NCI-H226 (cell line): ENCODE measurements at places on chromosomes 12 and 14.

DNA sequence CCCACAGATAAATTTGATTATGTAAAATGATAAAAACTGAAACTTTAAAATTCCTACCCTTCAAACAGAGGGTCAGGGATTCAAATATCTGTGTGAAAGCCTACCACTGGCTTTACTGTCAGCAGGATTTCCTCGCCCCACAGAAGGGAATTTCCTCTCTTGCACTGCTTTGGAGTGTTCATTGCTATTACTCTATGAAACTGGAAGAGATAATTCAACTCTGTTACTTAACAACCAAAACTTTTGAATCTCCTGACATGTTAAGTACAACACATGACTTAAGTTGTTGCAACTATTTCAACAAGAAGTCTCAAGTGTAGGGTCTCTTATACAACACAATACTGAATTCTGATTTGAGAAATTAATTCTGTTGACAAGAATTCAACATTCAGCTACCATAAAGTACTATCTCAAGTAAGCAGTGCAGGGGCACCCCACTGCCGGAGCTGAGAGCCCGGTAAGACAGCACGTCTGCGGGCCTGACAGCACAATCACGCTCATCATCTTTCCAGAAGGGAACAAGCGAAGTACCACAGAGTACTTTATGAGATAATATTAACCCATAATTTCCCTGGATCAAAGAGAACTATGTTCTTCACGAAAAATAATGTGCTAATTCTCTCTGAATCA is 22.9 kb downstream of the DICER1 start:
- DNase-seq, result no peak

DNA sequence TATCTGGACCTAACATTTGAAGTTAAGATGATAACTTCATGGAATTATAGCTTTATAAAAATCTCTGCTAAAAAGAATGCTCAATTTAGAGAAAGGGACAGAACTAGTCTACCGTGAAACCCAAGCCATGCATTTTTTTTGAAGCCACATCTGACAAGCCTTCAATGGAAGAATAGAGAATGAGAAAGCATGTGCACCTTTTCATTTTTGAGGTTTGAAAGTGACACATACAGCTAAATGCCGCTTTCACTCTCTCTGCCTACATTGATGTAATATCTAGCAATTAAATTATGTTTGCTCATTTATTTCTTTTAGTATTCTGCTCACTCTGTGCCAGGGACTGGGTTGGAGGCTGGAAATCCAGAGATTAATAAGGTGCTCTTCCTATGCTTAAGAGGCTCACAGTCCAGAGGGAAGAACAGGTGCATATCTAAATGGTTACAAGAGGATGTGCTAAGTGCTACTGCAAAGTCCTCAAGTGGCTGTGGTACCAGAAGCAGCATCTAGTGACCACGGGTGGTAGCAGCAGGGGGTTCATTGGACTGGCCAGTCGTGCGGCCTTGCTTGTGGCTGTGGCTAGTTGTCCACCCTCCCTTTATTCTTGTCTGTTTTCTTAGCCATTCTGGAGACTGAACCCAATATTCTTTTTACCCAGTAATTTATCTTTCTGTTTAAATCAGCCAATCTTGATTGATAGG is 60.4 kb downstream of the PPP1R36 start:
- DNase-seq, result no peak

DNA sequence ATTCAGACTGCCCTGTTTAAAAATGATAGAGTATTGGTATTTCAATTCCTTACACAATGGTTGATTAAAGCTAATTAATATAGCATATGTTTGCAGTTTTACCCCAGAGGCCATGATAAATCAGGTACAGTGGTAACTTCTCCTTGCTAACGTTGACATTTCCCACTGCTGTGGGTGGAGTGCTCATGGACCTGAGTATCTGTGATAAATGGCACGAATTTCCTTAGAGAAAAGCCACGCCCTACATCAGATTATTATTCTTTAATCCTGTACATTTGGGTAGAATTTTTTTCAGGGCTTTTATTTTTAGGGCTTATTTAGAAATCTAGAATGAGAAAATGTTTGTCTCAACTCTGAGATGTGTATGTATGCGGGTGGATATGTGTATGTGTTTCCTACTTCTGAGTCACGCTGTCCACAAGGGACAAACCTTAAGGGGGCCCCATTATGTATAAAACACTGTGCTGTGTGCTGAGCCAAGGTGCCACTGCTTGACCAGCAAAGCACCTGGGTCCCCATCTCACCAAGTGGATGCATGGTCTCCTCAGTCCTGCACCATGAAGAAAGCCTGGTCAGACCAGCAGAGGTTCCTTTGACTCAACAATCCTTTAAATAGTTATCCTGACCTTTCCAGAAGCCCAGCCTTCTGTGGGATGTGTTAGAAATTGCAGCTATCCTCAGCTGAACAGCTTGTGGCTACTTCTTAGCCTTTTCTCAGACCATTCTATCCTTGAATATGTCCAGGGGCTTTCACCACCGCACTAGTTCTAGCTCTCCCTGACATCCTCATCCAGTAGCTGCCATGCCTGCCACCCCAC is 57.9 kb upstream of the STK38L start:
- no peak for DNase-seq

GRCh38 chr12:49941556-49942511 is 8.7 kb upstream of the AQP2 start:
- no peak for DNase-seq

GRCh38 chr14:100691395-100692056 is 35.2 kb upstream of the DLK1 start:
- DNase-seq, result no peak

DNA sequence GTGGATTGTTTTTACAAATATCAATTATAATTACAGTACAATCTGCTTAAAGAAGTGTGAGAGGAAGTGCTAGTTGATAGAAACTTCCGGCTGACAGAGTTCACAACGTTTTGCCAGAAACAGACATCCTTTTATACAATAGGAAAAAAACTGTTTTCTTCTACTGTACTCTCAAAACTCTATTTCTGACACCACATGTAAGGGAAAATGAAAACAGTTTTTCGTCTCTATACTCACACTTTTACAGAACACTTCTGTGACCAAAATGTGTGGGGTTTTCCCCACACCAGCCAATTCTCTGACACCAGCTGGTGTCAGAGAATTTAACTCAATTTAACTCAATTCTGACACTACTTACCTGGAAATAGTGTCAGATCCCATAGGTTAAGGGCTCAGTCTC is 24.2 kb upstream of the HIF1A start:
- no peak for DNase-seq

DNA sequence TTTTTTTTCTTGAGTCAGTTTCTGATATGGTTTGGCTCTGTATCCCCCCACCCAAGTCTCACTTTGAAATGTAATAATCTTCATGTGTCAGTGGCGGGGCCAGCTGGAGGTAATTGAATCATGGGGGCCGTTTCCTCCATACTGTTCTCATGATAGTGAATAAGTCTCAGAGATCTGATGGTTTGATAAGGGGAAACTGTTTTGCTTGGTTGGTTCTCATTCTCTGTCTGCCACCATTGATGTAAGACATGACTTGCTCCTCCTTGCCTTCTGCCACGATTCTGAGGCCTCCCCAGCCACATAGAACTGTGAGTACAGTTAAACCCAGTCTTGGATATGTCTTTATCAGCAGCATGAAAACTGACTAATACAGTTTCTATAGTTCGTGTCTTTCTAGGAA is 42.9 kb downstream of the WNK1 start:
- no peak for DNase-seq

GRCh38 chr14:100782516-100783320 is 43.2 kb upstream of the MEG3 start:
- no peak for DNase-seq

DNA sequence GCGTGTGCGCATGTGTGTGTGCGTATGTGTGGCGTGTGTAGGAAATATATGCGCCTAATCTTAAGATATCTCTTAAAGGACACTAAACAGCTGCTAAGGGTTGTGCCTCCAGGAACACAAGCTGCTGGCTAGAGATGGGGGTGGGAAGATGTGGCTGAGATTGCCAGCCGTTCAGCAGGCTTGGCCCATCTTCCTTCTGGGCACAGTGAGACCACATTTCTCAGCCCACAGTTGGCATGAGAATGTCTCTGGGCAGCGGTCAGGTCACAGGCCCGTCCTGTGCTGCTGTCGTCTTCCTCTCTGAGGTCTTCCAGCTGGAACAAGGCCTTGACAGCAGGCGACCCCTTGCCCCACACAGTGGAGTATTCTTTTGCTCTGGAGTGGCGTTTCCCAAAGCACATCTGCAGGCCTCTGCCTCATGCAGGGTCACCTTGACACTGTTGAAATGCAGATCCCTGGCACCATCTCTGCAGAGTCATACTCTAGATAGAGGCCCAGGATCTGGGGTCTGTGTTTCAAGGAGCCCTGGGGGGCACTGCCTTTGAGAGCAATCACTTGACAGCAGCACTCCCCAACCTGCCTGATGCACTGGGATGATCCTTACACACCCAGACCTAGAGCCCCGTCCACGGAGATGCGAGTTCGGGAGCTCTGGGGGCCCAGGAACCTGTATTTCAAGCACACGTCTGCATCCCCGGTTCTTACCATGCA is 335.5 kb upstream of the SFSWAP start:
- no peak for DNase-seq

GRCh38 chr14:75915045-75915444 is 66.8 kb downstream of the TGFB3 start:
- DNase-seq, result peak; percentile 41

- no peak for DNase-seq
These were observed 47.4 kb downstream of the NIN start for GRCh38 chr14:50783563-50783962.

DNA sequence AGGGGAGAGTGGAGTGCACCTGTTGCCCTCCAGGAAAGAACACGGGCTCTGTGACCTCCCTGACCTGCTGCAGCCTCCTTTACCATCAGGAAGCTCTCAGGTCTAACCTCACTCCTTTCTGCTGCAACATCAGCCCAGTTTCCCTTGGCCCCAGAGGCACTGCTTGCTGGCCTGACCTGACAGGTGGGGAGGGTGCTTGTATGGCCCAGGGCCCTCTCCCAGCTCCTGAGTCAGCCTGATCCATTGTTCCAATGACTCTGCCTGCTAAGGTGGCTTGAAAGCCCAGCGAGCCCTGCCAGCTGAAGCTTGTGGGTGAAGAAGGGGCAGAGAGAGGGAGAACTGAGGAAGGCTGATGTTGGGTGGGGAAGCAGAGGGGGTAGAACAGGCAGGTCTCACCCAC is 13.2 kb upstream of the KRT78 start:
- no peak for DNase-seq

GRCh38 chr12:89326239-89327040 is 25.9 kb downstream of the DUSP6 start:
- no peak for DNase-seq

DNA sequence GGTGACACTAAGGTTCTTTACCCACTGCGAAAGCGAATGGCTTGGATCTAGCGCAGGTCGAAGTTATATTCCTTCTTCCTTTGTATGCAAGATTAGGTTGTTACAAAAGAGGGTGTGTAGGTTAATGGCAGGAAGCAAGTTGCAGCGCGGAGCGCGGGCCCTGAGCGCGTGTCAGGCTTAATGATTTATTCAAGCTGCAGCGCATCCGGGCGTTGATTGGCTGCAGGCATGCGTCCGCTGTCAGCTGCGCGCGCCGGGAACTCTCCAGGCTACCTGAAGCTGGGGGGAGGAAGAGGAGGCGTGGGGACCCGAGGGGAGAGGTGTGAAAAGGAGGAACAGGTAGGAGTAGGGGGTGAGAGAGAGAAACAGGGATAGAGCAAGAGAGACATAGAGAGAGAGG is 7.4 kb downstream of the ASCL1 start:
- DNase-seq, result no peak

- DNase-seq, result peak; percentile 30
These were observed 122.5 kb downstream of the DAD1 start for GRCh38 chr14:22466491-22466890.

DNA sequence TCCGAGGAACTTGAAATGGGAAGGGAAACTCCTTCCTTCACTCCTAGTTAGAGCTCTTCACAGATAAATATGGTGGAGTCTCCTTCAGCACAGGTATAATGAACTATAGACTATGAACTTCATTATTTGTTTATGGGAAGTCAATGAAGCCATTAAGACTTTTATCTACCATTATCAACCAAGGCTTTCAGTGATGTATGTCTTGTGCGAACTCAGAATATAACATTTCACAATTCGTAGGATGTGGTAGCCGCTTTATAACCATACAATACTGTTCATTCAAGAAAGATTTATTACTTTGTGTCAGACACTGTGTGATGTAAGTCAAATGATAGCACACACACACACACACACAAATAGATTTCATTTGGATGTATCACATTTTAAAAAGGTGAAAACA is 24.8 kb upstream of the ETNK1 start:
- DNase-seq, result no peak

DNA sequence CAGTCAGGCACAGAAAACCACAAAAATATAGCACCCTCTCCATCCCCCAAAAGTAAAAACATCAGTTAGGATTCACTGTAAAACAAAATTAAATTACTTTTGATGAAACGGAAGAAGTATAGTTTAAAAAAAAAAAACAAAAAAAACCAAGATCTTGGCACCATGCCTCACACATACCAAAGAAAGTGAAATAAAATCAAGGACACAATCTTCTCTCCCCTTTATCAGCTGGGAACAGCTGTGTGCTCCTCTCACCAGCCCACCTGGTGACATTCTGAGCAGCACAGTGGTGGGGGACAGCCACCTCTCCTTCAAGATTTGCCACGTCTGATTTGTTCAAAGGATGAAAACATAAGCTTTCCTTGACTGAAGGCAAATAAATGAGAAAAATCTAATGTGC is 55.5 kb downstream of the ESR2 start:
- no peak for DNase-seq

DNA sequence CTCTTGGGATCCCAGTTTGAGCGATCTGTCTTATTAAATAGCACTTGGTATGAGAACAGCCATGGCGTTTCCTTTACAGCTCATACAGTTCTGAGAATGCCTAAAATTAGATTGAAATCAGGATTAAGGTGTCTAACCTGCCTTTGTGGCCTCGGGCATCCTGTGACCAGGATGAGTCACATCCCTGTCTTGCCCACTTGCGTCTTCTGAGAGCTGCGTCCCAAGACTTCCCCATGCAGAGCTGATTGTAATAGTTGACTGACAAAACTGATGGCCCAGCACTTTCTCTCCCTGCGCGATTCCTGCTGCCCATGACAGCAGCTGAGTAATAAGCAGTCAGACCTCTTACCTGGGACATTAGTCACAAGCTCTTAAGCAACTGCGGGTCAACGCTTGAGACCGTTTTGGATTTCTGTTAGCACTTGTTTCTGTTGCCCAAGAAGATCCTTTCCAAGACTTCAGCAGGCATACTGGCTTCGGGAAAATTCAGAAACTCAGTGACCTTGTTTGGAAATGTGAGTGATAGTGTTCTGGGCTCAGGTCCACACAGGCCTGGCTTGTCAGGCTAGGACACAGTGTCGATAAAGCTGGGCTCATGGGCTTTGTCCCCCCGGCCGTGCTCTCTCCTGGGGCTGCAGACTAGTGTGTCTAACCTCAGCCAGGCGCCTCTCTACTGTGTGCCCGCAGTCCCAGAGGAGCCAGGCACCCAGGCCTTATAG is 169.9 kb upstream of the HIF1A start:
- peak; percentile 59 for DNase-seq

GRCh38 chr12:85301051-85301450 is 21.0 kb downstream of the ALX1 start:
- DNase-seq, result no peak
